ENCODE measurements at places on chromosomes 3 and 15.

DNA sequence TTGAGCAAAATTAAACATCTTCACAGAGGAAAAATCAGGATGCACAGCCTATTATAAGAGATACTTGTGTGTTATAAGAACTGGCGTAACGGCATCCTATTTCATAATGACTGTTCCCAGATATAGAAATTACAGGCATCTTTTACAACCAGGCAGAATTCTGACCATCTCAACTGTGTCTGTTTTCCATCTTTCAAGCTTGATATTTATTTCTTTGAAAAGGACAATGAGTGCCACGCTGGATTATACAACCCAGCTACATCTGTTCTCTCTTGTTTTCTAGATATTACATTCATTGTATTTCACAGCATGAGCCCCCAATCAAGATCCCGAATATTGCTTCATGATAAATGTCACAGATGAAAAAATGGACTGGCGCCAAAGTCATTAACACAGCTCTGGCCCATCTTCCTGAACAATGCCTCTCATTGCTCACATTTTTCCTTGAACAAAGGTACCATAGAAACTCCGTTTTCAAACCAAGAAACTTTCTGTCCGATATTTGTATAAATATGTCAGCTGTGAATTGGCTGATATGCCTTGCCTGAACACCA lies 420.6 kb downstream of the TBL1XR1 start:
- H3K27me3 ChIP-seq: no peaks in the 10 kb centered on the region
- DNase-seq: no peak
- H3K36me3 ChIP-seq: no peaks in the 10 kb centered on the region
- no peak overlapping the region for H3K4me3 ChIP-seq
- no peaks in the 10 kb centered on the region for H3K4me1 ChIP-seq

DNA sequence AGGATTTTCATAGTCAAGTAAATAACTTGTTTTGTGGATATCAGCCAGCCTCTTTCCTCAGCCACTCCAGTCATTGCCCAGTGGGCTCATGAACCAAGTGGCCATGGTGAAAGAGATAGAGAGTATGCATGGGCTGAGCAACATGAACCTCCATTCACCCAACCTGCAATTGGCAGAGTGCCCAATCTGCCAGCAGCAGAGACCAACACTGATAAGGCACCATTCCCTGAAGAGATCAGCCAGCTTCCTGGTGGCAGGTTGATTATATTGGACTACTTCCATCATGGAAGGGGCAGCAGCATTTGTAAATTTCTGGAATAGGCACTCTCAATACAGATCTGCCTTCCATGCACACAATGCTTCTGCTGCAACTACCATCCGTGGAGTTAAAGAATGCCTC lies 10.3 kb upstream of the MCF2L2 start:
- H3K27me3 ChIP-seq: no peaks in the 10 kb centered on the region
- no peaks in the 10 kb centered on the region for H3K36me3 ChIP-seq
- H3K4me1 ChIP-seq: no peaks in the 10 kb centered on the region
- no peak overlapping the region for H3K4me3 ChIP-seq
- DNase-seq: no peak

- H3K4me1 ChIP-seq: no peaks in the 10 kb centered on the region
- peaks cover 6% of the 10 kb centered on the region for H3K27me3 ChIP-seq
- no peak overlapping the region for H3K27ac ChIP-seq
- H3K4me3 ChIP-seq: no peak overlapping the region
- no peak for DNase-seq
- no peaks in the 10 kb centered on the region for H3K36me3 ChIP-seq
These were observed 122.0 kb downstream of the WDR76 start for GRCh38 chr15:43948691-43949325.

DNA sequence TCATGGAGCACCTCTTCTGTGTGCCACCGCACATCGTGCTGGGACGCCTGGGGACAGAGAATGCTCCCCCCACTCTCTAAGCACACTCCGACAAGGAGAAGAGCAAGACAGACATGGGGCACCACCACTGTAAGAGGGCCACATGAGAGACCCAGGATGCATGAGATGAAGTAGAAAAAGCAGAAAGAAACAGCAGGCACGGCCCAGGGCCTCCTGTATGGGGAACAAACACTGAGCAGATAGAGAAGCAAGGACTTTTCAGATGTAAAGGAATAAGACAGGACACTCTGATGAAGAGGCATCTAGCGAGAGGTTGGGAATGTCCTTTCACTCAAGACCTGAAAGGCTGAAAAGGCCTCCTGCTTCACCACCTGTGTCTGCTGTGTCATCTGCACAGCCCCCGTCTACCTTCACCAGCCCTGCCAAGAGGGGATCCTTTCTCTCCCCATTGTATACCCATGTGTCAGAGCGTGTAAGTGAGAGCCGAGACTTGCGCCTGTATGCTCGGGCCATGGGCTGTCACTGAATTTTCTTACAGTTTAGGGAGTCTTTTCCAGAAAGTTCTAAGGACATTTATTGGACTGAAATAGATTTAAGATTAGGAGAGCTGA lies 125.6 kb downstream of the LRRK1 start:
- H3K4me1 ChIP-seq: no peaks in the 10 kb centered on the region
- no peak for DNase-seq
- no peak overlapping the region for H3K27ac ChIP-seq
- H3K4me3 ChIP-seq: no peak overlapping the region

- H3K36me3 ChIP-seq: no peaks in the 10 kb centered on the region
- DNase-seq: no peak
- no peaks in the 10 kb centered on the region for H3K4me1 ChIP-seq
These were observed 77.6 kb downstream of the TOP2B start for GRCh38 chr3:25587094-25587493.

- no peaks in the 10 kb centered on the region for H3K36me3 ChIP-seq
- no peak for DNase-seq
- no peak overlapping the region for H3K27ac ChIP-seq
- no peaks in the 10 kb centered on the region for H3K4me1 ChIP-seq
- no peaks in the 10 kb centered on the region for H3K27me3 ChIP-seq
- no peak overlapping the region for H3K4me3 ChIP-seq
These were observed 470.6 kb upstream of the BCHE start for GRCh38 chr3:166307756-166308350.

- no peaks in the 10 kb centered on the region for H3K4me1 ChIP-seq
- H3K27me3 ChIP-seq: no peaks in the 10 kb centered on the region
- no peaks in the 10 kb centered on the region for H3K36me3 ChIP-seq
- no peak overlapping the region for H3K27ac ChIP-seq
These were observed 525 bp downstream of the MYH15 start for GRCh38 chr3:108509871-108510270.

DNA sequence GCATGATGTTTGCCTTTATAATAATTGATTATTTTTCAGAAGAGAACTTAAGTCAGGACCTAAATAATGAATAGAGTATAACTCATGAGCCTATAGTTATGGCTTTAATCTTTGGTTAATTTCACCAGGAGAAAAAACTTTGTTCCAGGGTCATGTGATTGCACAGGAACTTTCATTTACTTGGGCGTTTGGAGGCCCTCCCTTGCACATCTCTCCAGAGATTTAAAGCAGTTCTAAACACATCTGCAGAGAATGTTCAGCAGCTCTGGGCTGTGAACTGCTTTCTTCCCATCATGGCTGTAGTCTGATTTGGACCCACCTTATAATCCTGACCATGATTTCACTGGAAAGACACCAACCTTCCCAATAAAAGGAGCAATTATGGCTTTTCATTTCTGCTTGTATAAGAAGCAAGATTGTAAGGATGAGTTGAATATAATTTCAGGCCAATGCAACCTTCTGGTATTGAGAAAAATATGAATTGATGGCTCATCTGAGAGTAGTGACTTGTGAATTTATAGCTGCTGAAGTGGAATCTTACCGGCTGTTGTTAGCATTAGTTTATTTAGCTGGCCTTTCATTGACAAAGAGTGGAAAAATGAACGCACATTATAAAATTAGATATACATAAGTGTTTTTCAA lies 80.9 kb upstream of the PRTG start:
- H3K36me3 ChIP-seq: no peaks in the 10 kb centered on the region
- H3K4me3 ChIP-seq: no peak overlapping the region
- no peaks in the 10 kb centered on the region for H3K4me1 ChIP-seq
- DNase-seq: no peak
- H3K27ac ChIP-seq: no peak overlapping the region
- H3K27me3 ChIP-seq: no peaks in the 10 kb centered on the region

DNA sequence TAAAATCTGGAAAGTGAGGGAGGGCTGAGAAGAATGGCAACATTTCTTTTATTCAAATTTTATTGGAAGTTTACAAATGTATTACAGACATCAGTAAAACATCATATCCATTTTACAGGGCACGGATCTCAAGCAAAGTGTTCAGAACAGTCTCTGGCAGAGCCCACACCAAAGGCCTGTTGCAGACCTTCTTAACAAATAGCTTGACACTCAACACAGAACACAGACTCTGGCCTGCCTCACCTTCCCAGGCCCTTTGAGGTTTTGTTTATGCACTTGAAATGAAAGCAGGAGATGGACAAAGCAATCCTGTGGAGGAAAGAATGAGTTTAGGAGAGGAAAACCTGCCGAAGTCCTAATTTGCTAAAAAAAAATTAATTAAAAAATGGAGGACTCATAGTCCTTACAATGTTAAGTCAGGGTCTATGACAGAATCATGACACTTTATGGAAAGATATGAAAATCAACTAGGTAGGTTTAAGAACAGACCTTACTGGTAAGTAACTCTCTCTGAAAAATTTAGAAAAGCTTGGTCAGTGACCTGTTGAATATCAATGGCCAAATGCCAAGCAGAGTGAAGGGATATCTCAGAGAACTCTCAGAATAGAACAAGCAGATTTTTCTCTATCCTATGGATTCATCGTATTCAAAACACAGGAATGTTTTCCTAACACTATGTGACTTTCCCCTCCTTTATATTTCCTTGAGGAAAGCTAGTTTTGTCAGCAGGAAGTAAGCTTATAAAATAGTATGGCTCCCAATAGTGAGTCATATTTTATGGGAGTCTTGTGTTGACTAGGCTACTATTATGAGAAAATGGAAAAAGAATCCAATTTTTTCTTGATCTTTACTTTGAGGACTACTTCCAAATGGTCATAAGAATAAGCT lies 70.8 kb upstream of the PSMD6 start:
- no peaks in the 10 kb centered on the region for H3K4me1 ChIP-seq
- H3K27ac ChIP-seq: no peak overlapping the region
